ENCODE measurements at places on chromosomes 16 and 17.
A peak's percentile ranks its signal among the peaks of the same experiment; 100 is the strongest.

GRCh38 chr16:10828851-10829366, 10.3 kb upstream of the TVP23A start:
- peak; percentile 90 for DNase-seq

DNA sequence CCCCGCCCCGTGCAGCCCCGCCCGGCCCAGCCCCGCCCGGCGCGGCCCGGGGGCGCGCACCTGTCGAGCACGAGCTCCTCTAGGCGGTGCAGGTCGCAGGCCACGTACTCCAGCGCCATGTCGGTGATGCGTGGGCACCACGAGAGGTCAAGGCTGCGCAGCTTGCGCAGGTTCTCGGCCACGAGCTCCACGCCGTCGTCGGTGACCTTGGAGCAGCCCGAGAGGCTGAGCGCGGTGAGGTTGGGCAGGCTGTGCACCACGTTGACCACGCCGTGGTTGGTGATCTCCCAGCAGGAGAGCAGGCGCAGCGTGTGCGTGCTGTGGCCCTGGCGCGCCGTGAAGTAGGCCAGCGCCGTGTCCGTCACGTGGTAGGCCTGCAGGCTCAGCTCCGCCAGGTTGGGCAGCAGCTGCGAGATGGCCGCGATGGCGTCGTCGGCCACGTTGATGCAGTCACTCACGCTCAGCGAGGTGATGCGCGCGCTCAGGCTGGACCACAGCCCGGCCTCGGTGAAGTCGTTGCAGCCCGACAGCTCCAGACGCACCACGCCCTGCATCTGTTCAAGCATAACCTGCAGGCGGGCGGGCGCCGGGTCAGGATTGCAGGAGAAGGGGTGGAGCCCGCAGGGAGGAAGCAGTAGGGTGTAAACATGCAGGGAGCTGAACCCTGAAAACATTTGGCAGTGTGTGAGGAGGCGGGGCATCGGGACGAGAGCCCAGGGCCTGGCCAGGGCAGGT, 5.3 kb upstream of the WDR24 start:
- peak; percentile 88 for DNase-seq

GRCh38 chr17:6548578-6549330, 7.6 kb downstream of the PITPNM3 start:
- no peak for DNase-seq

DNA sequence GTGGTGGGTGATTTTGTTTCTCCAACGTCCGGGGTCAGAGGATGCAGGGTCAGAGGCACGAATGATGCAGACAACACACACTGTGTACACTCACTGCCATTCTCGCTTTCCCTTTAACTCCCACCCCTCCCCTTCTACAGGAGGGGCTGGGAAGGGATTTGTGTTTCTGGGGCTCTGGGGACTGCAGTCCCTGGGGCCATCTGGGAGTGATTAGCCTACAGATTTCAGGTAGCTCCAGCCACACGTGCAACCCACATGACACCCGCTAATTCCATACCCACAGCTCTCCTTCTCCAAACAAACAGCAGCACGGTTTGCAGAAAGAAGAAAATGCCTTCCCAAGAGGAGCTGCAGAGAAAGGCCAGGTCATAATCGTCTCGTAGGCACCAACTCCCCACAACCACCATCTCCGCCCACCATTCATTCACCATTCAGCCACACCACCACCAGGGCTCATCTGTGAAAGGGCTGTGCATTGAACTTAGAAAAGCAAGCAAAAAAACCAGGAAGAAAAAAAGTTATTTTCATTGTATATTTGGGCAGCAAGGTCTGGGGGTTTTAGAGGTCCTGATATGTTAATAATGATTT, 9.4 kb upstream of the SOX9 start:
- no peak for DNase-seq

- no peak for DNase-seq
Measured at GRCh38 chr17:27579897-27580321, 51.1 kb upstream of the LGALS9 start.

DNA sequence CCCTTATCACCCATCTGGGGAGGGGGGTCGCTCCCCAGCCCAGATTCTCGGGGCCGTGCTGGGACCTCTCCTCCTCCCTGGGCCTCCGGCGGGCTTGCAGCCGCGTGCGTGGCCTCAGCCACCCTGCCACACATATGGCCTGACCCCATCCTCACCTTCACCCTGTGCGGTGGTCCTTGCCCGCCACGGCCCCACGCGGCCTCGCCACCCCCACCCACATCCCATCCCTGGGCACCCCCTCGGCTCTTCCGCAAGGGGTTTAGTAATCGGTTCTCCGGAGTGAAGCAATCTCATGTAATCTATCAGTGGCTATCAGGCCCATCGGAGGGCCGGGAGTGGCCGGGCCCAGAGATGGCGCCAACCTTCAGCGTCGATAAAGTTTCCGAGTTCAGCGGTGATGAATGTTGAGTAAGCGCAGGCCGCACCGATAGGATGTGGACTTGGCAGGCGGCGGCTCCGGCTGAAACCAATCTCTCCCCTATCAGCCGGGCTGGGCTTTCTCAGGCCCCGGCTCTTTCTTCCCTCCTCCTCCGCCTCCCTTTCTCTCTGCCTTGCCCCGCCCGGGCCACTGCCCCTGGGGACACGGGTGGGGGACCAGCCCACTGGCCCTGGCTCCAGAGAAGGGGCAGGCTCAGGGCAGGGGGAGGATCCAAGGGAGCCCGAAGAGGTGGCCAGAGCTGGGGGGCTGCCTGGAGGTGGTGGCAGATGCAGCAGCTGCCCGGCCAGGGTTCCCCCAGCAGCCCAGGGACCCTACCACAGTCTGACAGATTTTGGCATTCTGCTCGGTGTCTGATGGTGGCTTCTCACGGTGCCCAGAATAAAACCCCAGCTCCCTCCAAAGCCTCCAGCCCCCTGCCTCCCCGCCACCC, 20.8 kb downstream of the ZFPM1 start:
- DNase-seq: no peak

- peak; percentile 95 for DNase-seq
Measured at GRCh38 chr17:8209907-8210760, at the start of gene AURKB. Gene AURKB (minus strand): TSS chr17:8210575. CDS start chr17:8210224, 351 bp downstream.

DNA sequence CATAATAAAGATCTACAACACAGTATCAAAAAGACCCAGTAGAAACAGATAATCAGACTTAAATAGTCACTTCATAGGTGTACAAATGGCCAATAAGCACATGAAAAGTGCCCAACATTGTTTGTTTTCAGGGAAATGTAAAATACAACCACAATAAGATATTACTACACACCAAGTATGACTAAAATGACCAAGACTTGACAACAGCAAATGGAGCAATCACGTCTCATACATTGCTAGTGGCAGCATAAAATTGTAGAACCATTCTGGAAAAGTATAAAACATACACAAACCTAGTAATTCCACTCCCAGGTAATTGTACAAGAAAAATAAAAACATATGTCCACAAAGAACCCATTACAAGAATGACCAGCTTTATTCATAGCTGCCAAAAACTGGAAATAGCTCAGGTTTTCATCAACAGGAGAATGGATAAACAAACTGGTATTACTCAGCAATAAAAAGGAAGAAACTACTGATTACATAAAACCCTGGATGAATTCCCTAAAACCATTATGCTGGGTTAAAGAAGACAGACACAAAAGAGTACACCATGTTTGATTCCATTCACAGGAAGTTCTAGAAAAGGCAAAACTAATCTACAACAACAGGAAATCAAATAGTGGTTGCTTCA, 85.6 kb downstream of the TTC19 start:
- no peak for DNase-seq

- DNase-seq: no peak
Measured at GRCh38 chr17:6085812-6086211, 15.6 kb downstream of the WSCD1 start.

DNA sequence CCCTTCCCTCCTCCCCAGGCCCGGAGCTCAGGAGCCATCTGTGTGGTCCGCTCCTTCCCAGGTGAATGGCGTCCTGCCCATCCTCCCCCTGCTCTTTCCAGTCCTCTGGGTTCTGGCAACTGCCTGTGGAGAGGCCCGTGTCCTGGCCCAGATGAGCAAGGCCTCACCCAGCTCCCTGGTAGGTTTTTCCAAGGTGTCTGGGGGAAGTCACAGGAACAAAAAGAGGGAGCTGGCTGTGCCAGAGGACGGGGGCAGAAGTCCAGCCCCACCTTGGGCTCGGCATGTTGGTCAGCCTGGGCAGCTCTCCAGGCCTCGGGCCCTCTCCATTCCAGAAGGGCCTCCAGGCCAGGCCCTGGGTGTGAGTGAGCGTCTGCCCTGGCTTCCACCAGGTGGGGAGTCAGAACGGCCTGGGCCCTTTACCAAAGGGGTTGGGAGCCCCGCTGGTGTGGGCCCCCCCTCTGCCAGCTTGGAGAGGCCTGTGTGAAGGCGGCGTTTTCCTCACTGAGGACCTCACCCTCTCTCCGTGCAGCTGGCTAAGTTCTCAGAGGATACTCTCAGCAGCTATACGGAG, 25.1 kb downstream of the CASKIN2 start:
- no peak for DNase-seq
